Ammon's horn (tissue), 1 donor: ENCODE measurements at places on chromosomes 4 and X.
A peak's percentile ranks its signal among the peaks of the same experiment; 100 is the strongest.

GRCh38 chr4:42632653-42633382, 24.1 kb downstream of the ATP8A1 start:
- DNase-seq, result no peak

DNA sequence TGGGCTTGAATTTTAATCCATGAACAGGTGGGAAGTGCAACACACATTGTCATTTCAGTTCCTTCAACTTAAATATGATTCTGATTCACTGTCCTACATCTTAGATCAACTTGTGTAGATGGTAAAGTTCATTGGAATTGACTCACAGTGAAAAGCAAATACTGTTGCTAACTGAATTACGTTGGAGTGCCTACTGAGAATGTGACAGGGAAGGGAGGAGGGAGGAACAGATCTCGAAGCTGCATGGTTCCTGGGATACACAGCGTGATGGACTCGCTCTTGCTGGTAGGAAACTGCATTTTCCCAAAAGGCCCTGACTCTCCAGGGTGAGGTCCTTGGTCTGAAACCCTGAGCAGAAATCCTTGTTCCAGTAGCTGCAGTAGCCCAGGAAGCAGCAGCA, 284.2 kb downstream of the USP46 start:
- DNase-seq, result no peak

DNA sequence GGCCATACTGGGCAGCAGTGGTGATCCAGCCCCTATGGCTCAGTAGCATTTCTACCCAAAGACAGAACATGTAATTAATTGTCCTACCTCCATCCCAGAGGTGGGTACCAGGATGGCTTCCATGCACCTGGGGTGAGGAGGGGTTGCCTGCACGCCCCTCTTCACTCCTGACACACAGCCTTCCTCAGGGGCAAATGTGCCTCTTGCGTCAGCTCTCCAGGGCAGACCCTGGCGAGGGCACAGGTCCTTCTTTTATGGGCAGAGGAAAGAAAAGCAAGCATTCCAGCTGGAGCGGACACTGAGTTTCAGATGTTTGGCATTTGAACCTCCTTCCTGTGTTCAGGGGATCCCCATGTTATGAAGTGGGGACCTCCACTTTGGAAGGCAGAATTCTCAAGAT, 95.6 kb downstream of the PHKA2 start:
- no peak for DNase-seq

DNA sequence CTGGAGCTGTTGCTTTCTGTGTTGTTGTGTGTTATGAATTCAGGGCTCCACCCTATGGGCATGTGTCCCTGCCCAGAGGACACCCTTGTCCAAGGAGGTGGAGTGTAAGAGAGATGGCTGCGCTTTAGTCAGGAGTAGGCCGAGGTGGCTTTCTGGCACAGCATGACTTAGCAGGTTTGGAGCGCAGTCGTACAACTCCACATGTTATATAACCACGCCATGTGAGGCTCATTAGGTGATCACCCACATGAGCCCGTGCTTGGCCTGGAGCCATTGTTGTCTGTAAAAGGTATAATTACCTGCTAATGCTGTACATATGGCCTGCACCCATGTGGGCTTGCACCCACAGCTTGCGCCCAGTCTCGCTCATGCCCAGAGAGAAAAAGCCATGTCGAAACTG, 15.8 kb upstream of the ANAPC4 start:
- no peak for DNase-seq

- DNase-seq, result no peak
Observed at GRCh38 chr4:25290490-25291067, 22.0 kb upstream of the ZCCHC4 start.

DNA sequence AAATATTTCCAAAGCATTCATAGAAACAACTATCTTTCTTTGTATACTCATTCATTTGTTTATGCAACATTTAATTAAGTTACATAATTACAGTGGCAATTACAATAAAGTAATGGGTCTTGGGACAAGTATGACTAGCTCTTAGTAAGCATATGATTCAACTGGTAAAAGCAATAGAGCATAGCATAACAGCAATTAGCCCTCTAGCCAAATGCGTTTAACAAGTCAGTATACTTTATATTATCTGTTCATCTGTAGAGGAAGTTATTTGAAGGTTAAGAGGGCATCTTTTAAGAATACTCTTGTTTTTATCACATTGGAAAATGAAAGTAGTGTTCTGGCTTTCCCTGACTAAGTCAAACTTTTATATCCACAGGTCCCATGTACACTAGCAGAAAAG, 198.1 kb upstream of the UGT8 start:
- DNase-seq, result no peak

GRCh38 chrX:124018023-124018422, 56.5 kb downstream of the STAG2 start:
- DNase-seq, result no peak

DNA sequence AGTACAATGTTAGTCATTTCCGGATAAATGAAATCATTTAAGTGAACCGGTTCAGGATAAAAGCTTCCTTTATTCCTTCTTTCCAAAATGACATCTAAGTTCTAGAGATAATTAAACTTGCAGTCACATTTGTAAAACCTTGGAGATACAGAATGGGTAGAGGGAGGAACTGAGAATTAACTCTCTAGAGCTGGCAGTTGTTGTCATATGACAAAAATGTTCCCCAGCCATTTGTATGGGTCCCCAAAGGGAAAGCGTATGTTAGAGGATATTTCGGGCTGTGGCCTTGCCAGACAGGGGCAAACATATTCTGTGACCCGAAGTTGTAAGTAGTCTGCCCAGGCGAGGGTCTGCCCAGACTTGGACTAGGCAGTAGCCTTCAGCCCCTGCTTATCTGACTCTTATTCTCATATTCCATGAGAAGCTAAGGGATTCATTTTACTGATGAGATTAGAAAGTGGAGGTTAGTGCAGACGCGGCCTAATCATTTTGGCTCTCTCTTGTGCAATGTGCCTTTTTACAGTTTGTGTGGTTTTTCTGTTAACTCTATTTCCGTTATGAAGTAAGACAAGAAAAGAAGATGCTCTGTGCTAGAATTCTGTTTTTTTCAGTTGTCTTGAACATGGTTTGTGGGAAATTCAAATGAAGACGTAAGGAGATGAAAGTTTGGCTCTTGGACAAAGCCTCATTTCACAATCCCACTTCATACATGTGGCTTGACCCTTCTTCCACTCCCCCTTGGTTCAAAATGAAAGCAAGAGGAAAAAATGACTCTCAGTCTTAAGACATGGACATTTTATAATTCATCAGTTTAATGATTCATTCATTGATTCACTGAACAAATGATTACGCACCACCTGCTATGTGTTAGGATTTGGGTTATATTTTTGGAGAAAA, 2394.2 kb upstream of the AGA start:
- no peak for DNase-seq

DNA sequence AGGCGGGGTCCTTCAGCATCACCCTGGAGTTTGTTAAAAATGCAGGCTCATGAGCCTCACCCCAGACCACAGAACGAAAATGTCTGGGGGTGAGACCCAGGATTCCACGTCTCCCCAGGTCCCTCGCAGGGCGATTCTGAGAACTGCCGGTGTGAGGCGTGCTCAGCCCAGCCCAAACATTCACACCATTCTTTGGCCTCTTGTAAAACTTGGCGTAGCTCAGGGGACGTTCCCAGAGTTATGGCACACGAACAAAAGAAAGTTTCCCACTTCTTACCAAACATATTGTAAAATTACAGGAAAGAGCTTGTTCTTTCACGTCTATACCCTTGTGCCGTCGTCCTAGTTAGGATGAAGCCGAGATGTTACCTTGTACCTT, 12.9 kb downstream of the CD99 start:
- peak; percentile 46 for DNase-seq

DNA sequence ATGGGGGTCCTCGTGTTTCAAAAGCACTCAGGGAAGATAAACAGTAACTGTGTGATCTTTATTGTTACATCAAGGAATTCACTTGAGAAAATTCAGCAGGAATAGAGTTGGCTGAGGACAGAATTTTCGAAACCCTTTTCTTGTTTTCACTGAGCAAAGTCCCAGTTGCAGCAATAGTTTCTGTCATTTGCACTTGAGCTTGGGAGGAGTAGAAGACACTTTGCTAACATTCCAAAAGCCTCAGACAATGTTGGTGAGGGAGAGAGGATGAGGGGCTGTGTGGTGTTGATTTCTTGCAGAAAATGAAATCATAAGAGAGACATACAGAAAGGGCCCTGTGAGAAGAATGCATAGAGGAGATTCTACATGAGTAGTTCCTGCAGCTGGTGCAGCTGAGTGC, 151.9 kb upstream of the DIPK2B start:
- no peak for DNase-seq

DNA sequence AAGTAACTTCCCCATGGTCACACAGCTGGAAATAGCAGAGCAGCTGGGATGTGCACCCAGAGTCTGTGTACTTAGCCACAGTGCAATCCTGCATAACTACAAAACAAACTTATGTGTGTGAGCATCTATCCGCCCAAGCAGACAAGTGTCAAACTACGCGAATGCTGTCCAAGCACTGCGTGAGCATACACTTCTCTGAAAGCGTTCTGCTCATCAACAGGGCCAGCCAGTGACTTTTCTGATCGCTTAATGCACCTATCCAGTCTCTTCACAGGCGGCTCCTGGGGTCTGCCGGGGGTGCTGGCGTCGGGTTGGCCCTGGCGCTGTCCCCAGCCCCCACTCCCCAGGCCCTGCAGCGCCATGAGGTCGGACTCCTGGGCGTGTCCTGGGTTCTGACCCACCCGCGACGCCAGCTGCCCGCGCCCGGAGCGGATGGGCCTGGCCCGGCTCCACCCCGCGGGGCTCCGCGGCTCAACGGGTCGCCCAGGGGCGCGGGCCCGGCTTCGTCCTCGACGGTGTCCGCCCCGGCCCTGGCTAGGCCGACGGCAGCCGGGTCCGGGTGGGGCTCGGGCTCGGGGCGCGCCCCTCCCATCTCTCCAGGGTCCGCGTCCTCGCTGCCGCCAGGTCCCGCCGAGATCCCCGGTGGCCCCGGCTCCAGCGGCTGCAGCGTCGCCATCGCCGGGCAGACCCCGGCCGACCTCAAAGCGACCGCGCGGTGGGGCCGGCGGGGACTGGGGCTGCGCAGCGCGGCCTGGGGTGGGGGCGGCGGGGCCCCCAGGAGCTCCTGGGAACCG, 1.3 kb upstream of the ZNF141 start:
- DNase-seq, result peak; percentile 9

GRCh38 chrX:119694601-119695534, 1.9 kb upstream of the SEPTIN6 start:
- no peak for DNase-seq

- DNase-seq, result no peak
Observed at GRCh38 chrX:123975180-123975579, 13.7 kb downstream of the STAG2 start.

GRCh38 chrX:153874085-153874365, 11.9 kb downstream of the L1CAM start:
- DNase-seq, result no peak

- DNase-seq, result no peak
Observed at GRCh38 chr4:8163026-8163425, 4.4 kb upstream of the ABLIM2 start.

GRCh38 chr4:147843162-147843561, 111.3 kb downstream of the ARHGAP10 start:
- DNase-seq, result no peak

DNA sequence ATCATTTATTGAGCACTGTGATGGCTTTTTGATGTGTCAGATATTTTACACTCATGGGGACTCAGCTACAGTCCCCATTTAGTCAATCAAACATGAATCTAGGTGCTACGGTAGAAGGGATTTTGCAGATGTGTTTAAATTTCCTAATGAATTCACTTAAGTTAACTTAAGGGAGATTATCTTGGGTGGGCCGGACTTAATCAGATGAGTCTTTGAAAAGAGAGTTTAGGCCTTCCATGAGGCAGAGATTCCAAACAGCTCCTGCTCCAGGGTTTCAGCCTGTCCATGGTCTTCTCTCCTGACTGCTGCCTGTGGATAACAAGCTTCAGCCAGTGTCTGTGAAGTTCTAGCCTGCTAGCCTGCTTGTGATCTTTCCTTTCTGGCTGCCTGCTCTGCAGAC, 202.4 kb downstream of the IDS start:
- no peak for DNase-seq

- no peak for DNase-seq
Observed at GRCh38 chr4:124276461-124276860, 436.1 kb downstream of the ANKRD50 start.

DNA sequence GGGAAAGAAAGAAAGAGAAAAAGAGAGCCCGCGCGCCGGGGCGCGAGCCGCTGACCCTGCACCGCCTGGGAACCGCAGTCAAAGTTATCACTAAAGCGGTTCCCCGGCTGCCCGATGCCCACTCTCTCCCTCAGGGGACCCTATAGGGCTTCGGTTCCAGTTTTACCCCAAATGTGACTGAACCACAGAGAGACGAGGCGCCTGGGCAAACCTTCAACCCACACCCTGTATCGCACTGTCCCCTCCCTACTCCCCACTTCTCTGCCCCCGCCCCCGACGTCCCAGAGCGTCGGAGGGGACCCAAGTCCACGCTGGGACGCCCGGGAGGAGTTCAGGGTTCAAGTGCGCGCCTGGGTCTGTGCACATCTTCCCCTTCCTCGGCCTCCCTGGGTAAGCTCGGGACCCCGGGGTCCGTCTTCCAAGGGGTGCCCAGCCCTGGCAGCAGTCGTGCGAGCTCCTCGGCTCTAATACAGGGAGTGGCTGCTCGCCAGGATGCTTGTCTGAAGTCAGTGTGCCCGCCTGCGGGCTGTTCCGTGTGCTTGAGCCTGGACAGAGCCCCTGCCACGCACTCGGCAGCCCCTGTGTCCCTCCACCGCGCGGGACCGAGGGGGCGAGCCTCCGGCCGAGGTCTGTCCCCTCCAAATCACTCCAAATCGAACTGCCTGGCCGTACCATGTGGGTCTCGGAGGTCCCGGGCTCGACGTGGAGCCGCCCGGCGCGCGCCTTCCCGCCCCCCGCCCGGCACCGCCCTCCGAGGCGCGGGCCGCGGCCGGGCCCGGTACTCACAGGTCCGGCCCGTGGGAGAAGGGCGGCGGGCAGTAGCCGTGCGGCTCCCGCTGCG, 960 bp downstream of the TRPC3 start:
- DNase-seq, result no peak

DNA sequence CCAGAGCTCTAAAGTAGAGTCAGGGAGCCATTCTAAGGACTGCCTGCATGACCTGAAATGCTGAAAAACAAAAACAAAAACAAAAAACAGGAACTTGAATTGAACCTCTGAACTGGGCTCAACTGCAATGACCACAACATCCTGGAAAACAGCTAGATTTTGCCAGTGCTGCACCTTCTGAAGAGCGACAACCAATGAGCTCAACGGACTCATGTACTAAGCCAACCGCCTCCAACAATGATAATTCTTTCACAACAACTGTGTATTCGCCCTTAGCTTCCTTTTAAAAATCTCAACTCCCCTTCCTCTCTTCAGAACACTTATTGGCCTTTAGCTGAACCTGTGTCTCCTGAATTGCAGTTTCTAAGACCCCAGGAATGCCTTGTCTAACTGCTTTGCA, 69.8 kb downstream of the HAUS3 start:
- peak; percentile 39 for DNase-seq

- DNase-seq, result no peak
Observed at GRCh38 chr4:127327491-127327890, 305.3 kb upstream of the INTU start.

- DNase-seq, result no peak
Observed at GRCh38 chr4:100497791-100498190, 20.0 kb downstream of the EMCN start.

DNA sequence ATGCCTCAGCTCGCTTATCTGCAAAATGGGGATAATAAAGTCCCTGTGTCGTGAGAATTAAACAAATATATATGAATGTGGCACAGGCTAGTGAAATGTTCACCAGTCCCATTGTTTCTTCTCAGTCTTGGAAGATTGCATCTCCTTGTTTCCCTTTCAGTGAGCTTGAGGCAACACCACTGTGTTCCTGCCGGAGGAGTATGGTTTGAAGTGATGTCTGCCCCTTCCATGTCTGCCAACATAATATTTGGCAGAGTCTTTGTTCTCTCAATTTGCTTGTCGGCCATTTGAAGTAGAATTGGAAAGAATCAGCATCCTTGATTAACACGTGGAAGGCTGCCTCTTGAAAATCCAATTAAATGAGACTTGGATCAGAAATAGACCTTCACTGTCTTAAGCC, 1088.5 kb upstream of the INTU start:
- no peak for DNase-seq
